Upper lobe of right lung (tissue), 1 donor: ENCODE measurements at places on chromosomes 1 and 21. TPM values are rescaled to one million over a fixed set of nuclear protein-coding genes. Genes with fewer than 3 reads are reported as not detected.
A peak's percentile ranks its signal among the peaks of the same experiment; 100 is the strongest.

GRCh38 chr1:54499360-54500106 lies 48.5 kb upstream of the ACOT11 start:
- H3K4me1 ChIP-seq: no peaks in the 10 kb centered on the region
- DNase-seq: no peak
- H3K27me3 ChIP-seq: peaks cover 51% of the 10 kb centered on the region
- no peaks in the 10 kb centered on the region for H3K36me3 ChIP-seq

- no peak overlapping the region for H3K27ac ChIP-seq
- no peaks in the 10 kb centered on the region for H3K36me3 ChIP-seq
- H3K4me3 ChIP-seq: no peak overlapping the region
- no peaks in the 10 kb centered on the region for H3K27me3 ChIP-seq
Measured at GRCh38 chr1:53641481-53642214, 97.3 kb downstream of the GLIS1 start.

GRCh38 chr1:185608177-185608576 lies 126.0 kb upstream of the HMCN1 start:
- H3K4me1 ChIP-seq: no peaks in the 10 kb centered on the region
- no peaks in the 10 kb centered on the region for H3K36me3 ChIP-seq
- no peak overlapping the region for H3K4me3 ChIP-seq
- H3K27ac ChIP-seq: no peak overlapping the region

GRCh38 chr1:116152950-116153691 lies 41.9 kb downstream of the MAB21L3 start:
- DNase-seq: no peak
- no peaks in the 10 kb centered on the region for H3K36me3 ChIP-seq
- peaks cover 11% of the 10 kb centered on the region for H3K4me1 ChIP-seq
- no peaks in the 10 kb centered on the region for H3K27me3 ChIP-seq

GRCh38 chr1:113905435-113905861 lies 322 bp downstream of the DCLRE1B start:
- peaks cover 31% of the 10 kb centered on the region for H3K36me3 ChIP-seq
- H3K4me3 ChIP-seq: peak overlapping the region; percentile 76
- H3K27me3 ChIP-seq: no peaks in the 10 kb centered on the region
- H3K27ac ChIP-seq: peak overlapping the region; percentile 88
- DNase-seq: no peak

- H3K27me3 ChIP-seq: no peaks in the 10 kb centered on the region
- peak overlapping the region; percentile 53 for H3K27ac ChIP-seq
- DNase-seq: no peak
- H3K36me3 ChIP-seq: no peaks in the 10 kb centered on the region
- H3K4me1 ChIP-seq: no peaks in the 10 kb centered on the region
- peak overlapping the region; percentile 88 for H3K4me3 ChIP-seq
Measured at GRCh38 chr1:236282425-236282716, 613 bp upstream of the ERO1B start.

GRCh38 chr21:45819478-45820170 lies 161.9 kb upstream of the COL6A1 start:
- H3K4me3 ChIP-seq: no peak overlapping the region
- no peaks in the 10 kb centered on the region for H3K36me3 ChIP-seq
- no peak overlapping the region for H3K27ac ChIP-seq
- no peak for DNase-seq
- H3K4me1 ChIP-seq: no peaks in the 10 kb centered on the region

DNA sequence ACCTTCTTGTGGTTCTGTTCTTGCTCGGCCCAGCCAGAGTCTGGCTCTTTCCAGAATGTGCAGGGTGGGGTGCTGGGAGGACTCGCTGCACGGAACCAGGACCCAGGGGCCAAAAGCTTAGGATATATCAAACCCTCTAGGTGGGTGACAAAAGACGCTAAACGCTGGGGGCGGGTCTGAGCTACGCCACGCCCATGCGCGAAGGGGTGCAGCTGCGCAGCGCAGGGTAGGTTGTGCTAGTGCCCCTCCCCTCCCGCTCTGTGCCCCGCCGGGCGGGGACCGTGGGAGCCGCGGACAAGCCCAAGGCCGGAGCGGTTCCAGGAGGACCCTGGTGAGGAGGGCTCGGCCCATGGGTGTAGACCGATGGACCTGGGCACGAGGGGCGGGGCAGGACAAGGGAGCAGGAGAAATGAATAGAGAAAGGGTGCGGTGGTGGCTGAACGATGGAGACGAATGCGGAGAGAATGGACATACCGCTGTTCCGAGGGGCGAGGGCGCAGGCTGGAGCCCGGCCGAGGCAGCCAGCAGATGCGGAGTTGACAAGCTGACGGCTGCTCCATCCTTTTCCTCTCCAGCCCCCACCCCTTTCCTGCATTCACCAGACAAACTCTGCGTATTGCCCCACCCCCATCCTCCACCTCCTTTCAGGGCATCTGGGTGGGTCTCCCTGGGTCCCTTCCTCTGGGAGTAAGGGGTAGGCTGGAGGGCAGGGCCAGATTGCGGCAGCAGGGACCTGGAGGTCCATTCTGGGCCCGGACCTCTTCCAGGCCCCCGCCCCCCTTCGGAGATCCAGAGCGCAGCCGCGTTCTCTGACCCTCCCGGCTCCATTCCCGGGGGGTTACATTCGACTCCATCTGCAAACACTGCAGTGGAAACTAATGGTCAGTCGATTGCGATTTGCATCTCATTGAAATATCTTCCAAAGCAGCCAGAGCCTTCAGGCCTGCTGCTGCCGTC lies at the start of gene RUSC1:
Gene RUSC1, plus strand, starts transcription at position 234 of the 957 bp plus-strand sequence. CDS start 880 bp downstream, outside the sequence.
- peaks cover 36% of the 10 kb centered on the region for H3K4me1 ChIP-seq
- H3K27me3 ChIP-seq: no peaks in the 10 kb centered on the region

DNA sequence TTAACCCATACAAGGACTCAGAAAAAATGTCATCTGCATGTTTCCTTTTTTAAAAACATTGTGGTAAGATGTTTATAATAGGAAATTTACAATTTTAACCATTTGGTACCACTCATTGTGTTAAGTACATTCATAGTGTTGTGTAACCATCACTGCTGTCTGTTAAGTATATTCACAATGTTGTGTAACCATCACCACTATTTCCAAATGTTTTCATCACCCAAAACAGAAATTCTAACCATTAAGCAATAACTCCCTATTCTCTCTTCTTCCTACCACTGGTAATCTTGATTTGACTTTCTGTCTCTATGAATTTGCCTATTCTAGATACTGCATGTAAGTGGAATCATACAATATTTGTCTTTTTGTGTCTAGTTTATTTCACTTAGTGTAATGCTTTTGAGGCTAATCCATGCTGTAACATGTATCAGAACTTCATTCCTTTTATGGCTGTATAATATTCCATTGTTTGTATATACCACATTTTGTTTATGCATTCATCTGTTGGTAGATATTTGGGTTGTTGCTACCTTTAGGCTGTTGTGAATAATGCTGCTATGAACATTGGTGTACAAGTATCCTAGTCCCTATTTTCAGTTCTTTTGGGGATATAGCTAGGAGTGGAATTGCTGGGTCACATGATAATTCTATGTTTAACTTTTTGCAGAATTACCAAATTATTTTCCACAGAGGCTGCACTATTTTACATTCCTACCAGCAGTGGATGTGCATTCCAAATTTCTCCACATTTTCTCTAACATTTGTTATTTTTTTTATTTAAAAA lies 14.1 kb downstream of the HIPK1 start:
- no peak overlapping the region for H3K27ac ChIP-seq
- no peak overlapping the region for H3K4me3 ChIP-seq
- H3K27me3 ChIP-seq: no peaks in the 10 kb centered on the region
- peaks cover 35% of the 10 kb centered on the region for H3K4me1 ChIP-seq
- peaks cover 26% of the 10 kb centered on the region for H3K36me3 ChIP-seq

DNA sequence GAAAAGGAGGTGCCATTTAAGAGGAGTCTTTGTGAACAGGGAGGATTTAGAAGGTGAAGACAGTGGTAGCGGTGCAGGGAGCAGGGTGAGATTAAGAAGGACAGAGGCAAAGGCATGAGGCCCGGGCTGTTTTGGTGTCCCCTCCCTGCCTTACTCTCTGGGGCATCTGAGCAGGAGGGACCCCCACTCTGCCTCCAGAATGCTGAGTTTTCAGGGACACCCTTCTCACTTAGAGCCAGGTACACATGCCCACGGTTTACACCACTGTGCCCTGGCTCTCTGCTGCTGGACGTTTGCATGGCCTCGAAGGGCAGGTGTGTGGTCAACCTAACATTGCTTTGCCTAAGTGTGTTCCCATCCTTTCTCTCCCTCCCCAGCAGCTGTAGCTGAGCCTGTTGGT lies 20.5 kb upstream of the PARP1 start:
- no peak overlapping the region for H3K27ac ChIP-seq
- no peaks in the 10 kb centered on the region for H3K4me1 ChIP-seq
- H3K27me3 ChIP-seq: no peaks in the 10 kb centered on the region
- no peaks in the 10 kb centered on the region for H3K36me3 ChIP-seq
- H3K4me3 ChIP-seq: no peak overlapping the region

- H3K4me3 ChIP-seq: no peak overlapping the region
- no peak for DNase-seq
- H3K27me3 ChIP-seq: no peaks in the 10 kb centered on the region
- no peaks in the 10 kb centered on the region for H3K4me1 ChIP-seq
Measured at GRCh38 chr21:30072496-30072895, 94.1 kb downstream of the CLDN17 start.

GRCh38 chr1:24921412-24921811 lies 8.7 kb downstream of the RUNX3 start:
- DNase-seq: no peak
- no peak overlapping the region for H3K4me3 ChIP-seq
- peaks cover 7% of the 10 kb centered on the region for H3K4me1 ChIP-seq
- peaks cover 12% of the 10 kb centered on the region for H3K27me3 ChIP-seq

DNA sequence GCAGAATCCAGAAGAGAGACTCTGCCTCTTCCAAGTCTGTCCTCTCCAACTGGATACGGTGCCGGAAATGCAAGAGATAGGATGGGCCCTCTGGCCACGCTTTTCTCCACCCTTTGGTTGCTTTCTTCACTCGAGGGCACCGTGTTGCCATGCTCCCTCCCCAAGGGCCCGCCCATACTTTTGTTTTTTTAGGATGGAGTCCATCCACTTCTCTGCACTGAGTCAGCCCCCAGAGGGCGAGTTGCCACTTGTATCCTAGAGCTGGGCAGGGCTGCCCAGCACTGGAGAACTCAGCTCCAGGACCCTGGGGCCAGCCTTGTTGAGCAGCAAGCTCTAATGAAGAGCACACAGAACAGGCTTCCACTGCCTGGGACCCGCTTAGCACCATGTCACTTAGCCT lies 25.5 kb downstream of the IFNGR2 start:
- H3K27ac ChIP-seq: no peak overlapping the region
- no peaks in the 10 kb centered on the region for H3K27me3 ChIP-seq
- peaks cover 100% of the 10 kb centered on the region for H3K36me3 ChIP-seq
- peaks cover 9% of the 10 kb centered on the region for H3K4me1 ChIP-seq
- H3K4me3 ChIP-seq: no peak overlapping the region
- DNase-seq: peak; percentile 75

GRCh38 chr1:94602802-94603625 lies 61.5 kb upstream of the F3 start:
- H3K27me3 ChIP-seq: no peaks in the 10 kb centered on the region
- no peak for DNase-seq
- H3K36me3 ChIP-seq: no peaks in the 10 kb centered on the region
- H3K4me1 ChIP-seq: peaks cover 11% of the 10 kb centered on the region
- no peak overlapping the region for H3K27ac ChIP-seq

DNA sequence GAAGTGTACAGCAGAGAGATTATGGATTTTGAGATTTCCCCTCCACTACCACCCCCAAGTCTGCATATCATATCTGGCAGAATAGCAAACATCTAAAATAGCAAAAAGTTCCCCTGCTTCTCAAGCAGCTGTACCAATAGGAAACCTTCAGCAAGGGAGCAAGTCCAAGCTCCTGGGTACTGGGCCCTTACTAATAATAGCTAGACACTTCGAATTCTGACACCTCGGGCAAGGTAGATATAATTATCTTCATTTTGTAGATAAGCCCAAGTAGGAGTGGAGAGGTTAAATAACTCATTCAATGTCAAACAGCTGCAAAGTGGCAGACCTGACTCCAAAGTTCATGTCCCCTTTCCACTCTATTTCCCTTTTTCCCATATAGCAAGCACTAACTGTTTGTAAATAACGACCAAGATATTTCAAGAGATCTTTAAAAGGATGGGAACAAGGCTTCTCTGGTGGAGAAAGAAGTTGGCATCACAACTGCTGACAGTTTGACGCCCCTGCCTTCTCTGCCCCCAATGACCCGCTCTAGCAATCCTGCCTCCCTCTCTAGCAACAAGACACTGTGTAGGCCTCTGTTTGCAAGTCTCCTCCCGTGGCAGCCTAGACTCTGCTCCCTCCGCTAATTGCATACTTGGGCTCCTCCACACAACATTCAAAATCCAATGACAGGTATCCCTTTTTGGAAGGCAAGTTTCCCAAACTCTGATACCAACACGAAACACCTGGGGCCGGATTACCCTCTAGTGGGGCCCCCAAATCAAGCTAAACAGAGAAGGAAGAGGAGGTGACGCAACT lies 18.7 kb upstream of the ADAR start:
- H3K36me3 ChIP-seq: no peaks in the 10 kb centered on the region
- no peak for DNase-seq
- peak overlapping the region; percentile 93 for H3K27ac ChIP-seq
- H3K27me3 ChIP-seq: no peaks in the 10 kb centered on the region
- H3K4me3 ChIP-seq: peak overlapping the region; percentile 96
- peaks cover 11% of the 10 kb centered on the region for H3K4me1 ChIP-seq

DNA sequence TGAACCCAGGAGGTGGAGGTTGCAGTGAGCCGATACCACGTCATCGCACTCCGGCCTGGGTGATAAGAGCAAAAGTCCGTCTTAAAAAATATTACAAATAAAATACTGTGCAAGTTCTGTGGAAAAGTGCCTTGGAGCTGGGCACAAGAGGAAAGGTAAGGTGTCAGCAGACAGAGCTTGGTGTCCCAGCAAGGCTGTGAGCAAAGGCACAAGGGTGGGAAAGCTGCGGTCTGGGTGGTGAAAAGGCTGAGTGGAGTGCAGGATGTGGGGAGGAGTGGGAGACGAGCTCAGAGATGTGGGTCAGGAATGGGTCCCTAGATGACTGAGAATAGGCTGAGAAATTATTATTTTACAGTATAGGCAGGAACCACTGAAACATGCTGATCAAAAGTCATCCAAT lies 150.6 kb downstream of the RHOU start:
- H3K4me3 ChIP-seq: no peak overlapping the region
- H3K27ac ChIP-seq: no peak overlapping the region
- no peaks in the 10 kb centered on the region for H3K27me3 ChIP-seq
- no peaks in the 10 kb centered on the region for H3K4me1 ChIP-seq

DNA sequence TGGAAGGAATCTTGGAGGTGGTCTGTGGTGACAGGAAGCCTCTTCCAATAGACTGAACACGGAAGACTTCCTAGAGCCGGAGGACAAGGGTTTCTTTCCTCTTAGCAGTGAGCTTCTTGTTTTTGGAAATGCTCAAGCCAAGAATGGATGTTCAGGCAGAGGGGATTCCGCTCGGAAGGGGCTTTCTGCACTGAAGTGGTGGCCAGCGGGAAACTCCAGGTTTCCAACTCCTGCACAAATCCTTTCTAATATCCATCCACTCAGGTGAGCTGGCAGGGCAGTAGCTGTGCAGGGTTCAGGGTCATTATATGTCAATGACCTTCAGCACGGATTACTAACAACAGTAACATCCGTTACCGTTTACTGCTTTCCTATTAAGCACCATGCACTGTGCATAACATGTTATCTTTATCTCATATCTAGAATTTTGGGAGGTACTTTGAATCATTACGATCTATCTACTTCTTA lies 573 bp upstream of the CPT2 start:
- H3K27me3 ChIP-seq: no peaks in the 10 kb centered on the region
- peaks cover 31% of the 10 kb centered on the region for H3K4me1 ChIP-seq

MCOLN3 gene
- 14.0 TPM for total RNA-seq

MCOLN2 gene
- 10.1 TPM for total RNA-seq

MRPL24 gene
- total RNA-seq: 41.8 TPM

PDPN gene
- total RNA-seq: 47.0 TPM

ADAM30 gene
- not detected for total RNA-seq

RSPH1 gene
- 0.84 TPM for total RNA-seq

TEX38 gene
- total RNA-seq: not detected

ZNF593OS gene
- total RNA-seq: not detected

SH3BGR gene
- total RNA-seq: 3.1 TPM

CA6 gene
- total RNA-seq: not detected

ADAMTS4 gene
- 7.8 TPM for total RNA-seq
